ENCODE measurements at places on chromosomes 7 and 10.

- no peak for DNase-seq
Measured at GRCh38 chr7:98795741-98796493, 73.9 kb downstream of the TMEM130 start.

DNA sequence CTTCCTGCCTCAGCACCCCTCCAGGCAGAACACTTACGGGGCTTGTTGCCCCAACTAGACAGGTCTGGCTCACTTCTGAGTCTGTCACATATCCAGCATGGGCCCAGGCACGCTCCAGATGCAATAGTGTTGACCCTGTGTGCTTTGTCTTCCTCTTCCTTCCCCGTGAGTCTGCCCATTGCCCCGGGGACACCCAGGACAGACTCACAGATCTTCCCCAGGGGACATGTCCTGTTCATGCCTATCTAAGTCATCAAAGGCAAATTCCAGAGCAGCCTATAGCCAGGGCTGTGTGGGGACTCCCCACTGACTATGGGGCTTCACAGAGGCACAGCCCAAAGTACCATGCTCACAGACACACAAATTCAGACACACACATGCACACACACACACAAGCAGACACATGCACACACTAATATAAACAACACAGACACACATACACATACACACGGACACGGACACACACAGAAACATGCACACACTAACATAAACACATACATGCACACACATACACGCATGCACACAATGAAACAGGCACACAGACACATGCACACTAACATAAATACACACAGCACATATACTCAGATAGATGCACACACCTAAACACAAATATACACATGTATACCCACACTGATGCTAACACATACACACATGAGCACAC is 175.8 kb downstream of the KCNMA1 start:
- no peak for DNase-seq

GRCh38 chr10:127569210-127569609 is 20.1 kb downstream of the NPS start:
- no peak for DNase-seq

GRCh38 chr10:91416339-91416855 is 6.3 kb downstream of the HECTD2 start:
- no peak for DNase-seq

DNA sequence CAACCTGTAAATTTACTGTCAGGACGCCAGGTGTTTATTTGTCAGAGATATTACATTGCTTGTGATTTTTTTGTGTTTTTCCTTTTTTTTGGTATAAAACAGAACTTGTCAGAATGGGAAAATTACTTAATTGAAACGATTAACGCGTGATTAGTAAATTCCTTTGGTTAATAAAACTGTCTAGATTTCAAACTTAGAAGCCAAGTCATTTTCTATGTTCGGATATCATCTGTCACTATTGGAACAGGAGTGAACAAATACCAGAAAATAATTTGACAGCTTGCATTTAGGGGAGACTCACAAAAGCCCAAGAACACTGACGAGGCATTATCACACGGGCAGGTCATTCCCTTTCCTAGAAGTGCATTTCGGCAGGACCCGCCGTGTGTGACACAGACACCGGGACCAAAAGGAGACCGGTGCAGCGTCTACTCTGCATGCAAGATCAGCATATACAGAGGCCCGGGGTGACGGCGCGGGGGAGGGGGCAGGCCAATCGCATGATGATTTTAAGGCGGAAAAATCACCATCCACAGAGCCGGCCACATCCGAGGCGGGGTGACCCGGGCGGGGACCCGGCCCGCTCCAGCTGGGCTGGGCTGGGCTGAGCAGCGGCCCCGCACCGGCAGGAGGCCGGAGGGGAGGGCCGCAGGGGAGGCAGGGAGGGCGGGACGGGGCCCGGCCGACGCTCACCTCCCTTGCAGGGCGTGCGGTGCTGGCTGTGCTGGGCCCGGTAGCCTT is 841 bp downstream of the GLUD1 start:
- peak; percentile 19 for DNase-seq

DNA sequence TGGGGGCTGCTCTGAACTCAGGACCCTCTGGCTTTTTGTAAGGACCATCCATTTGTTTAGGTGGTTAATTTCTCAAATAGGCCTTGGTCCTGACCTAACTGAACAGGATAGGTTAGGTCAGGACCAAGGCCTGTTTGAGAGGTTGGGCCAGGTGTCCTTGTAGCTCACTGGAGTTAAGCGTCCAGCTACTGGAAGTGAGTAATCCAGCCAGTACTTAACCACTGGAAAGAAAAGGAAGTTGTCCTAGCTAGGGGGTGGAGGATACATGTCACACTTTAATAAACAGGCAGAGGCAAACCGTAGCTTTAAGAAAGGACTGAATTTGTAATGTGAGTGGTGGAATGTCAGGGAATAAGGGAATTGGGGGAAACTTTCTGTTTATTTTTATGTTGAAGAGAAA is 96.0 kb downstream of the GPR85 start:
- DNase-seq = peak; percentile 67

DNA sequence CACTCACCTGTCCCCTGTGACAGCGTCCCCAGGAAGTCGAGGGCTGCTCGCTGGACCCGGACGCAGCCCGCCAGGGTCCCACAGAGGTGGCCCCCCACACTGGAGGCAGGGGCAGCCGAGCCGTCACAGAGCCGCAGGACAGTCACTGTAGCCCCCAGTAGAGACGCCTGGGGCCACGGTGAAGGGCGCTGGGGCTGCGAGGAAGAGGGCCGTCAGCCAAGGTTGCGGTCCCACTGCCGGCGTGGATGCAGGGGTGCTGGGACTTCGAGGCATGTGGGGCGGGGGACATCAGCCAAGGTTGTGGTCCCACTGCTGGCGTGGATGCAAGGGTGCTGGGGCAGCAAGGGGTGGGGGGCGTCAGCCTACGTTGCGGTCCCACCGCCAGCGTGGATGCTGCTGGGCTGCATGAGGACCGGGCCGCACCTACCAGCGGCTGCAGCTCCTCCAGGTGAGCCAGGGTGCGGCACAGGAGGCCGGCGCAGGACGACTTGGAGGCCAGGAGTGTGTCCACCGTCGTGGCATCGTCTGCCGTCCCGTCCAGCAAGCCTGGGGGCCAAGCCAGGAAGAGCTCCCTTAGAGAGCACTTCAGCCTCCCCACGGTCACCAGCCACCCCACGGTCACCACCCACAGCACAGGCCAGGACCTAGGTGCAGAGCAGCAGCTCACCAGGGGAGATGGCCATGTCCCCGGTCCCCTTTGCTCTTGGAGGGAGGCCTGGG is 13.9 kb downstream of the BRAT1 start:
- no peak for DNase-seq

DNA sequence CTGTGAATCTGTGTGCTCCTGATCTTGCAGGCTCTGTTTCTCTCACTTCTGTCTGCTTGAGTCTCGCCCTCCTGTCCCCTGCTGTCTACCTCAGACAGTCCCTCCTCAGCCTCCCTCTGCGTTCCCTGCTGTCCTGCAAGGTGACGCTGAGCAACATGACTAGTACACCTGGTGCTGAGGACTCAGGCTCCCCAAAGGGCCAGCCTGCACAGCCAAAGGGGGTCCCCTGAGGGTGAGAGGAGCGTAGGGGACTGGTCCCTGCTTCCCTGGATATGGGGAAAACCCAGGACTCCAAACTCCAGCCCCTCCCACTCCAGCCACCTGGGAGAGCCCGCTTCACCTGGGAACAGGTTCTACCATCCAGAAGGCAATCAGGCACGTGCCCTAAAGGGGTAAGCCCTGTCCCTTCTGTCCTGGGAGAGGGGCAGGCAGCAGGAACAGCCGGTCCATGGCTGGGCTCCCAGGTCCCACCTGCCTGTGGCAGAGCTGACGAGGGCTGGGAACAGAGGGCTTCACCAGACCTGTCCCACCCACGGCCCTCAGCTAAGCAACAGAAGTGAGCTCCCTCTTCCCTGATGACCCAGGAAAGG is 156.5 kb downstream of the UBE2H start:
- no peak for DNase-seq

DNA sequence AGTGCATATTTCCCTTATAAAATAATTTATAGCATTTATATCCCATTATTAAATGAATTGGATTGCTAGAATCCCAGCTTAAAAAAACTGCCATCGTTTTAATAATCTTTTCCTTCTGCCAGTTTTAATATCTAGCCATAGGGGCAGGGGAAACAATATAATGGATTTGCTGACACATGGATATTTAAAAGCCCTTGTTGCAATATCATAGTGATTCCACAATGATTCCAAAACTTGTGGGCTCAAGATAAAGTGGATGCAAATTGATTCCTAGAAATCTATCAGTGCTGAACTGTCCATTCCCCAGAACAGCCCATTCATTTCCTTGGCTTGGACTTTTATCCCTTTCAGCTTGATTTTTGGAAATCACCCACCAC is 2.6 kb downstream of the CPA2 start:
- DNase-seq = no peak

DNA sequence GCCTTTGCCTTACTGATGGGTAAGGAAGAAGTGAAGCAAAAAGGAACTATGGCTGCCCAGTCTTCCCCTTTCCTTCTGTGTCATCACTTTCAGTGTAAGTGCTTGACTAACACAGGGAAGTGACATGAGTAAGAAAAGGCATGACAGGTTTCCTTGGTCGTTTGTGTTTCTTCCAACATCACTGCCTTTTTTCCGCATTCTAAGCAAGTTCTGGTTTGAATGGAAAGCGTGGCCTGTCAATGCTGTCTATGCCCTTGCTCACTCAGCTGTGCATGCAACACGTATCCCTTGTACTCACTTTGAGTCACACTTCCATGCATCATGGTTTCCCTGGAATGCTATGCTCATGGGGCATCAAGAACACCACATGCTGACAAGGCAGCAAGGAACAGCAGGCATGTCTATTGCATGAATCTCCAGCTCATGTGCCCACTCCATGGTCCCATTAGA is 111.8 kb downstream of the OAT start:
- DNase-seq = no peak

DNA sequence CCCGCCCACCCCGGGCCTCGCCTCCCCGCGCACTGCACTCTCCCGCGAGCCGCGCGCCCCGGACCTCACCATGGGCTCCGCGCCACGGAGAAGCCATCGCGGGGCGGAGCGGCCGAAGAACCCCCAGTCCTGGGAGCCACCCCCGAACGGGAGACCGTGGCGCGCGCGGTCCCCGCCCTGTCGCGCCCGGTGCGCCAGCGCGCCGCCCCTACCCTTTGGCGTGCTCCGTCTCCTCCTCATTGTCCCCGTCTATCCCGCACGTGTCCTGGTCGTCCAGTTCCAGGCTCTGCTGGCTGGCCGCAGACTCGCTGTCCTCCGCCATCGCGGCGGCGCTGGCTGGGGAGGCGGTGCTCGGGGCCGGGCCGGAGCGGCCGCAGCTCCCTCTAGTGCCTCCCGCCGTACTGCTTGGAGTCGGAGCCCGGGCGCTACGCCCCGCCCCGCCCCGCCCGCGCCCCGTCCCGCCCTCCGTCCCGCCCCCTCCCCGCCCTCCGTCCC is at the start of gene NMT2:
Gene NMT2 (minus strand): TSS at position 403 of the 495 bp plus-strand sequence. CDS start 81 bp downstream, at position 322.
- no peak for DNase-seq

GRCh38 chr10:9670911-9671310 is 1346.8 kb upstream of the CELF2 start:
- DNase-seq = no peak

DNA sequence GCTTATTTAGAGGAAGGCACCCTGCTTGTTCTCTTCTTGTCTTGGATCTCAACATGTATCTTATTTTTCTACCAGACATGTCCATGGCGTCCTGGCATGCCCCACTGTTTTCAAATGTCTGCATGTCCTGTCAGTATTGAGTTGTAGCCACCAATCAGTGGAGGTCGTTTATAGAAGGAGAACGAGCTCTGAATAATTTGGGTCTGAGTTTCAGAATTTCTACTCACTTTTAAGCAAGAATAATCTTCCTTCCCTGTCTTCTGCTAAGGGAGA is 2.9 kb upstream of the HOXA13 start:
- DNase-seq = no peak

DNA sequence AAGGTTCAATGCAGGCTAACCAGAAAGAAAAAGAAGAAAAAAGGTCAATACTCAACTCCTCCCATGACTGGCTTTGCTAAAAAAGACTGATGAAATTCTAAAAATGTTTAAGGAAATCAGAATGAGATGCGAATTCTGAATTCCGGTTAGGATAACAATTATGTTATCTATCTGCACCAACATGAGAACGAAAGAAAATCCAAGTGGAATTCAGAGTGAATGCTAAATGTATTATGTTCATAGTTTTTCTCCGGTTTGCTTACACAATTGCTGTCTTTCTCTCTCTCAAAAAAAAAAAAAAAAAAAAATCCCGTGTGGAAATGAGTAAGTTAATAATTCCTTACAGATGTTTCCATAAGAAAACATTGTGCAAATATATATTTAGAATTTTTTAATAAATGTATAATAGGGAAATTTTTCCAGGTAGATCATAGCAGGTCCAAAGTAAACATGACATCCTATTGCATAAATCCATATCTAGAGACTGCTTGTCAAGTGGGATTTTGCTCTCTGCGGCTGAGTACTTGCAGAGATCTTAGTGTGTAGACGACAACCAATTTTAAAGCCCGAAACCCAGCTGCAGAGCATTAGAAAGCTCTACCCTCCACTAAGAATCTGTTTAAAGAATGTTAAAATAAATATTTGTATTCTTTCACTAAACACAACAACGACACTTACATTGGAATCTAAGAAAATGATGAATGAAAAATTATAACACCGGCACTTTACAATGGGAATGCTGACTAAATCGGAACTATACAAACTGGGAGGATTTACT is 104.0 kb downstream of the JAZF1 start:
- no peak for DNase-seq

- peak; percentile 88 for DNase-seq
Measured at GRCh38 chr10:76285012-76285411, 853.6 kb downstream of the LRMDA start.

DNA sequence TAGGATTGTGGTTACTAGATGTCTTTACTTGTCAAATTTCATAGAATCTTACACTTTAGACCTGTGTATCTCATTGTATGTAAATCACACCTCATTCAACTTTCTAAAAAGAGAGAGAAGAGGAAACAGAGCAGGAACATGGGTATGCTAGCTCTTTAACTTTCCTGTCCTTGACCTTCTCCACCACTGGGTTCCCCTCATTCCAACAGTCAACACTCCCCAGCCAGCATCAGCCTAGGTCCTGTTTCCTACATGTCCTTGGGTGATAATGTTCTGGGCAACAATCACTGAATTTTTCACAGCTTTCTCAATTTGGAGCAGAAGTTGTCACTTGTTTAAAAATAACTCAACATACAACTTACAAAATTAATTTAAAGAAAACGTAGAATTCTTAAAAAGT is 9.2 kb upstream of the UNC5B start:
- DNase-seq = no peak

GRCh38 chr10:118961436-118961835 is 68.1 kb upstream of the NANOS1 start:
- DNase-seq = no peak

- DNase-seq = peak; percentile 73
Measured at GRCh38 chr7:152760854-152761748, 1.5 kb downstream of the ACTR3B start.
